ENCODE measurements at places on chromosomes 2 and 18. TPM values are rescaled to one million over a fixed set of nuclear protein-coding genes. Genes with fewer than 3 reads are reported as not detected.

Gene OXER1
- 1.5 TPM for total RNA-seq

Gene GPR148
- not detected for total RNA-seq

Gene AFF3
- total RNA-seq = 12.2 TPM

Gene TDRD15
- 0.05 TPM for total RNA-seq

Gene ZAP70
- total RNA-seq = 93.4 TPM

Gene GDF7
- total RNA-seq = 11.2 TPM

Gene MDH1B
- 2.3 TPM for total RNA-seq

DNA sequence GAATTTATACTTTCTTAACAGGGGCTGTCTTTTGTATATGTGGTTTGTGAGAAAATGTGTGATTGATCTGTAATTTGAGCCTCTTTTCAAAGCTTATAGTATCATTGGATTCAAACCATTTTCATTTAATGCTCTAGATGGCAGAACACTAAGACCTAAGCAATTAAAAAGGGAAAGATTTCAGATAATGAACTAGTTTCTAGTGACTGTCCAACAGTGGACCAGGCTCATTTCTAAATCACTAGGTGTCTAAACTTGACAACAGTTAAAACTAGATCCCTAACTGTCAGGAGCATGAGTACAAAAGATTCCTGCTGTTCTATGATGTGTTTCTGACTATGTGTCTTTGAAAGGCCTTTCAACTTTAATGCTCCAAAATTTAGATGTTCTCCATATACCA, 54.6 kb downstream of the ANKRD44 start:
- DNase-seq = no peak
- no peaks in the 10 kb centered on the region for H3K27me3 ChIP-seq
- peaks cover 12% of the 10 kb centered on the region for H3K4me1 ChIP-seq
- H3K27ac ChIP-seq = no peak overlapping the region

- H3K27me3 ChIP-seq = peaks cover 9% of the 10 kb centered on the region
- no peak overlapping the region for H3K4me3 ChIP-seq
- no peak for DNase-seq
- peaks cover 31% of the 10 kb centered on the region for H3K36me3 ChIP-seq
- peaks cover 79% of the 10 kb centered on the region for H3K4me1 ChIP-seq
These were observed 110.3 kb upstream of the MGAT5 start for GRCh38 chr2:134143568-134143967.

DNA sequence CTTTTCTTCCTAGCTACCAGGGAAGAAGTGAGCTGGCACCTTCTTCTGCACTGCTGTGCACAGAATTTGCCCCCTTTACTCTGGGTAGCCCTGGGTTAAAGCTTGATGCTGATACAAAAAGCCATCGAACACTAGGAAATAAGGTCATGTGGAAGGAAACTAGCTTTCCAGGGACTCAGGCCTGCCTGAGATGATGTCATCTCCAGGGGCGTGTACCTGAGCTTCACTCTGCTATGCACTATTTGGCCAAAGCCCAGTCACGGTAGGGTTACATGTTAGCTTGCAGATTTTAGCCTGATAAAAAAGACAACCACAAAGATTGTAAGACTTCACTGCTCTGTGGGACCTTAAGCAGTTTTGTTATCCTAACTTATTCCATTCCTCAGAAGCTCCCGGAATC, 20.4 kb downstream of the EDAR start:
- H3K27ac ChIP-seq = no peak overlapping the region
- no peak overlapping the region for H3K4me3 ChIP-seq
- H3K4me1 ChIP-seq = no peaks in the 10 kb centered on the region
- peaks cover 1% of the 10 kb centered on the region for H3K27me3 ChIP-seq
- DNase-seq = no peak
- H3K36me3 ChIP-seq = no peaks in the 10 kb centered on the region

- H3K27me3 ChIP-seq = peaks cover 2% of the 10 kb centered on the region
- no peak for DNase-seq
- no peak overlapping the region for H3K27ac ChIP-seq
- H3K4me1 ChIP-seq = no peaks in the 10 kb centered on the region
- H3K36me3 ChIP-seq = no peaks in the 10 kb centered on the region
- no peak overlapping the region for H3K4me3 ChIP-seq
These were observed 12.0 kb downstream of the LNPK start for GRCh38 chr2:175990099-175990498.

DNA sequence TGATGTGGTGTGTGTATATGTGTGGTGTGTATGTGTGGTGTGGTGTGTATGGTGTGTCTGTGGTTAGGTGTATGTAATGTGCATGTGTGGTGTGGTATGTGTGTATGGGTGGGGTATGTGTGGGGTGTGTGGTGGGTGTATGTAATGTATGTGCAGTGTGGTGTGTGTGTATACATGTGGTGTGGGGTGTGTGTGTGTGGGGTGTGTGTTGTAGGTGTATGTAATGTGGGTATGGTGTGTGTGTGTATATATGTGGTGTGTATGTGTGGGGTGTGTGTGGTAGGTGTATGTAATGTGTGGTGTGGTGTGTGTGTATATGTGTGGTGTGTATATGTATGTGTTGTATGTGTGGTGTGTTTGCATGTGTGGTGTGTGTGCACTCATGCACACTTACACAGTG, 84.8 kb upstream of the ID2 start:
- H3K27me3 ChIP-seq = peaks cover 9% of the 10 kb centered on the region
- H3K27ac ChIP-seq = no peak overlapping the region
- no peak overlapping the region for H3K4me3 ChIP-seq
- H3K4me1 ChIP-seq = no peaks in the 10 kb centered on the region
- no peaks in the 10 kb centered on the region for H3K36me3 ChIP-seq

- H3K27ac ChIP-seq = no peak overlapping the region
- no peaks in the 10 kb centered on the region for H3K27me3 ChIP-seq
- DNase-seq = no peak
- no peaks in the 10 kb centered on the region for H3K4me1 ChIP-seq
These were observed 146.6 kb downstream of the GBX2 start for GRCh38 chr2:236021499-236022057.

- H3K36me3 ChIP-seq = no peaks in the 10 kb centered on the region
- H3K27me3 ChIP-seq = no peaks in the 10 kb centered on the region
- no peak overlapping the region for H3K4me3 ChIP-seq
- DNase-seq = no peak
- H3K4me1 ChIP-seq = peaks cover 3% of the 10 kb centered on the region
- H3K27ac ChIP-seq = no peak overlapping the region
These were observed 34.7 kb downstream of the NPHP1 start for GRCh38 chr2:110170102-110170501.

- no peak for DNase-seq
- no peaks in the 10 kb centered on the region for H3K36me3 ChIP-seq
- H3K27ac ChIP-seq = no peak overlapping the region
- no peak overlapping the region for H3K4me3 ChIP-seq
- no peaks in the 10 kb centered on the region for H3K27me3 ChIP-seq
These were observed 150.8 kb downstream of the MEMO1 start for GRCh38 chr2:31859959-31860358.

DNA sequence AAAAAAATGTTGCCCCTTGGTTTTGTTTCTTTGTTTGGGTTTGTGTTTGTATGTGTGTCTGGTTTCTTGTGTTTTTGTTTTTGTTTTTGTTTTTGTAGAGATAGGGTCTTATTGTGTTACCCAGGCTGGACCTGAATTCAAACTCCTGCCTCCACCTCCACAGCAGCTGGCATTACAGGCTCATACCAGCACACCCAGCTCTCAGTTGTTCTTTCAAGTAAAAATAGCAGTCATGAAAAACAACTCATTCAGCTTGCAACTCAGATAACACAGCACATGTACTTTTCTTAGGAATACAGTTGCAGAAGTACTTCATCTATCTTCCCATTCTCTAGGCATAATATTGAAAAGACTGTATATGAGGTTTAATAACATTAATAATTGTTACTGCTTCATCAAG, 37.0 kb downstream of the ZC3H8 start:
- H3K27me3 ChIP-seq = no peaks in the 10 kb centered on the region
- no peak for DNase-seq
- no peak overlapping the region for H3K27ac ChIP-seq
- peaks cover 2% of the 10 kb centered on the region for H3K4me1 ChIP-seq
- peaks cover 25% of the 10 kb centered on the region for H3K36me3 ChIP-seq

DNA sequence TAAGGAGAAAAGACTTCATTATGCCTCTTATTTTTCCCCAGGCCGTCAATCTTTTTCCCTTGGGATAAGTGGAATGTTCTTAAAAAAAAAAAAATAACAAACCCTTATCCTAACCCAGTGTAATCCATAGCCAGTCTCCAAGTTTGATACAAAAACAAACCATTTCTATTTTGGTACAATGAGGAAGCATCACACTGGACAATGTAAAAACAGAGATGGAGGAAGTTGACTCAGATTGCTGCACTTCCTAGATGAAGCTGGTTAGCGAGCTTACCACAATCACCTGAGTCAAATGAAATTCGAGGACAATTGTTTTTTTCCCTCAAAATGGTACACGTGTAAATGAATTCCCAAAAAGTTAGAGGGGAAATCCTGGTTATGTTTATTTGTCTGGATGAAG, 259.7 kb downstream of the TCF4 start:
- peaks cover 62% of the 10 kb centered on the region for H3K4me1 ChIP-seq
- H3K27me3 ChIP-seq = no peaks in the 10 kb centered on the region
- H3K27ac ChIP-seq = peak overlapping the region; percentile 82
- no peak overlapping the region for H3K4me3 ChIP-seq

DNA sequence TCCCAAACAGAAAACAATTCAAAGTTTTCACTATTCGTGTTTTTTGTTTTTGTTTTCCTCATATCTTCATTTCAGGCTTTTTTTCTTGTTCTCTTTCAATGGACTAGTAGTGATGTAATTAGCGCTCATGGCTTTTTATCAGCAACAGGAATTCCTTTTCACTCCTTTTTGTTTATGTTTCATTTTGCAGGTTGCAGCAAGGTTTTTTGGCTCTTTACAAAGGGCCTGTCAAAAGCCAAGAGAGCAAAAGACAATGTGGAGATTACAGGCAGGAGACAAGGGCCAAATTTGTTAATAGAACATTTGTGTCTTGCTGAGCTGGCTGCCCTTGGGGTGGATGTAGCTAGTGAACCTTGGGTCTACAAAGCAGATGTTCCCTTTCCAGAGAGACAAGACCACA, 467.4 kb upstream of the CDH20 start:
- H3K4me3 ChIP-seq = no peak overlapping the region
- peaks cover 4% of the 10 kb centered on the region for H3K4me1 ChIP-seq
- no peaks in the 10 kb centered on the region for H3K36me3 ChIP-seq

DNA sequence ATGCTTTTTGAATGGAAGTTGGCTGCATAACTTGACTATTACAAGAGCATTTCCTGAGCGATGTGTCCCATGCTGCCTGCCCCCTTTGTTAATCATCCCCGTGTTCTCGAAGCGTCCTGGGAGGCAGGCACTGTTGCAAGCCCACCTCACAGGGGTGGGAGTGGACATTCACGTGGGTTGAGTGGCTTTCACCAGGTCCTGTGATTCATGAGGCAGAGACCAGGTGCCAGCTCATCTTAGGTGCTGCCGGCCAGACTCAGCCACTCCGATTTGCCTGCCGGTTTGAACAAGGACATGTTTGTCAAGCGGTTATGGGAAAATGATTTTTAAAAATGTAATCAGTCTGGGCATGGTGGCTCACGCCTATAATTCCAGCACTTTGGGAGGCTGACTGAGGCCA, 112.5 kb downstream of the ZNF532 start:
- no peak overlapping the region for H3K4me3 ChIP-seq
- no peak for DNase-seq
- H3K27ac ChIP-seq = no peak overlapping the region
- peaks cover 7% of the 10 kb centered on the region for H3K27me3 ChIP-seq
- H3K4me1 ChIP-seq = peaks cover 26% of the 10 kb centered on the region
- peaks cover 26% of the 10 kb centered on the region for H3K36me3 ChIP-seq

GRCh38 chr18:53422896-53423295, 801.6 kb downstream of the MBD2 start:
- H3K27ac ChIP-seq = no peak overlapping the region
- DNase-seq = no peak
- no peaks in the 10 kb centered on the region for H3K36me3 ChIP-seq
- H3K4me1 ChIP-seq = no peaks in the 10 kb centered on the region

DNA sequence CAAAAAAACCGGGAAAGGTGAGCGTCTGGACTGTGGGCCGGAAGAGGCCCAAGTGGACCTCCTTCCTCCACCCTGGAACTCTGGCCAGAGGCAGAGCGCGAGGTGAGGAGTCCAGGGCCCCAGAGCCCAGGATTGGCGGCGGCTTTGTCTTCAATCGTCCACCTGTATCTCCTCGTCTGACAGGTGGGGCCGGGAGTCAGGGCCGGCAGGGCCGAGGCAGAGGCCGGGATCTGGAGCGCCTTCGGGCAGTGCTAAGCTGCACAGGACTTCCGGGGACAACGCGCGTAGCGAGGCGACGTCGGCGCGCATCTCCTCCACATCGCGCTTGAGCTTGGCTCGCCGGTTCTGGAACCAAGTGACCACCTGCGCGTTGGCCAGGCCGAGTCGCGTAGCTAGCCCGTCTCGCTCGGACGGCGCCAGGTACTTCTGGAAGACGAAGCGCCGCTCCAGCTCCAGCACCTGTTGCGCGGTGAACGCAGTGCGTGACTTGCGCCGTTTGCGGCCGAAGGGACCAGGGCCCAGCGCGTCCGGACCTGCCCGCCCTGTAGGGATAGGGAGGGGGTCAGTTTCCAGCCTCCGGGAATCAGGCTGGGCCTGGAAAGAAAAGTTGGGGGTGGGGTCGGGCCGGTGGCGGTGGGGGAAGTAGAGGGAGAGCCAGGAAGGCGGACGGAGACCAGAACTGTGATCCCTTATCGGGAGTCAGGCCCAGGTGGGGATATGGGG, 1.5 kb downstream of the LBX2 start:
- H3K4me1 ChIP-seq = peaks cover 13% of the 10 kb centered on the region
- DNase-seq = no peak
- H3K36me3 ChIP-seq = peaks cover 11% of the 10 kb centered on the region
- H3K4me3 ChIP-seq = peak overlapping the region; percentile 77
- no peak overlapping the region for H3K27ac ChIP-seq

DNA sequence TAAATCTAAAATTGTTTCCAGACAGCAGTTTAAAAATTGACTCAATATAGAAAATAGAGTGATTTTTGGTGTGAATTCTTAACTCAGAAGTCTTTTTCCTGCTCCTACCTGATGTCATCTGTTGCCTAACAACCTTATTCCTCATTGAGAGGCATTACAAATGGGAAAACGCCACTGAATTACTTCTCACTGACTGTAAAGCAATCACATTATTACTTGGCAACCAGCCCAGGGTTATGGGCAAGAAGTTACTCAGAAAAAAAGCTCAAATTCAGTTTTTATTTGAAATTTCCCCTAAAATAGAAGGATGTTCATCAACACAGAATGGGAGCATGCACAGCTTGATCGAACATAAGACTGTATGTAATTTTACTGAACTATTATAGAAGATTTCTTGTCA, 201.8 kb upstream of the GULP1 start:
- no peaks in the 10 kb centered on the region for H3K27me3 ChIP-seq
- no peak overlapping the region for H3K4me3 ChIP-seq
- peaks cover 8% of the 10 kb centered on the region for H3K4me1 ChIP-seq
- no peaks in the 10 kb centered on the region for H3K36me3 ChIP-seq
- no peak for DNase-seq

DNA sequence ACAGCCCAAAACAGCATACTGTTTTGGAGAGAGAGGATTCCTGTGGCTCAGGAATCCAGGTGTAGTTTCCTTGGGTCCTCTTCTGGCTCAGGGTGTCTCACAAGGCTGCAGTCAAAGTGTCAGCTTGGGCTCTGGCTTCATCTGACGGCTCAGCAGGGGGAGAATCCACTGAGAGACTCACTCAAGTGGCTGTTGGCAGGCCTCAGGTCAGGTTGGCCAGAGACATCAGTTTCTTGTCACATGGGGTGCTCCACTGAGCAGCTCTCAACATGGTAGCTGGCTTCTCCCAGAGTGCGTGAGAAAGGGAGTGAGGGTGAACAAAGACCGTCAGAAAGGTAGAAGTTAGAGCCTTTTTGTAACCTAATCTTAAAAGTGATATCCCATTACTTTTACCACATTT, 168.4 kb downstream of the SOCS6 start:
- H3K27me3 ChIP-seq = peaks cover 3% of the 10 kb centered on the region
- no peak for DNase-seq
- H3K36me3 ChIP-seq = no peaks in the 10 kb centered on the region

- no peak overlapping the region for H3K27ac ChIP-seq
- peaks cover 3% of the 10 kb centered on the region for H3K36me3 ChIP-seq
- H3K4me1 ChIP-seq = peaks cover 3% of the 10 kb centered on the region
- no peaks in the 10 kb centered on the region for H3K27me3 ChIP-seq
- H3K4me3 ChIP-seq = no peak overlapping the region
These were observed 43.5 kb downstream of the CWC22 start for GRCh38 chr2:179963626-179964025.

All from endothelial cell (in vitro differentiated cells).